ENCODE measurements at places on chromosomes 2 and 18.

- DNase-seq: no peak
Observed at GRCh38 chr2:218405746-218406208, 6.1 kb downstream of the CTDSP1 start.

- no peak for DNase-seq
Observed at GRCh38 chr2:6290217-6291015, 575.3 kb downstream of the CMPK2 start.

DNA sequence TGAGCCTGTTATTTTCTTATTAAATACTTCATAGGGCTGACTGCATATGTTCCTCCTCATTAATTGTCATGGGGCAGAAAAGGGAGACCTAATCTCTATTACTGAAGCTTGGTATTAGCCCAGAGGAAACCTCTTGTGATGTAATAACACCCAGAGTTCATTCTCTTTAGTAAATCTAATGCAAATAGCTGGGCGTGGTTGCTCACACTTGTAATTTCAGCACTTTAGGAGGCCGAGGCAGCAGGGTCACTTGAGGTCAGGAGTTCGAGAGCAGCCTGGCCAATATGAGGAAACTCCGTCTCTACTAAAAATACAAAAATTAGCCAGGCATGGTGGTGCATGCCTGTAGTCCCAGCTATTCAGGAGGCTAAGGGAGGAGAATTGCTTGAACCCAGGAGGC is 14.7 kb downstream of the DAW1 start:
- DNase-seq: peak; percentile 11

GRCh38 chr2:72145658-72146329 is 1.9 kb downstream of the CYP26B1 start:
- no peak for DNase-seq

DNA sequence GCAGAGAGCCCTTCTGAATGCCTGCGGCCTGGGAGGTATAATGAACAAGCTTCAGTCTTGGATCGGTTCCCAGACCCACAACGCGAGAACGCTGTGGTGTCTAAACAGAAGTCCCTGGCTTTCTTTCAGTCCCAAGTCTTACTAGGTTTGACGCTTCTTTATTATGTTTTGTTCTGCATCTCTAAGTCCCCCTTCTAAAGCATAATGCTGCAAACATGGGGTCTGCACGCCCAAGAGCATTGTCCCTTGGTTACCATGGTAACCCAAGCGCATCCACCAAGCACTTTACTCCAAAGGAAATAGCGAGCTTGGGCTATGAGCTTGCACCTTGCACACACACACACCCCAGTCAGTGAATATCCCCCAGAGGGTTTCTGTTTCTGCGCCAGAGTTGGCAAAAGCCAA is 193.7 kb downstream of the INO80D start:
- DNase-seq: no peak

DNA sequence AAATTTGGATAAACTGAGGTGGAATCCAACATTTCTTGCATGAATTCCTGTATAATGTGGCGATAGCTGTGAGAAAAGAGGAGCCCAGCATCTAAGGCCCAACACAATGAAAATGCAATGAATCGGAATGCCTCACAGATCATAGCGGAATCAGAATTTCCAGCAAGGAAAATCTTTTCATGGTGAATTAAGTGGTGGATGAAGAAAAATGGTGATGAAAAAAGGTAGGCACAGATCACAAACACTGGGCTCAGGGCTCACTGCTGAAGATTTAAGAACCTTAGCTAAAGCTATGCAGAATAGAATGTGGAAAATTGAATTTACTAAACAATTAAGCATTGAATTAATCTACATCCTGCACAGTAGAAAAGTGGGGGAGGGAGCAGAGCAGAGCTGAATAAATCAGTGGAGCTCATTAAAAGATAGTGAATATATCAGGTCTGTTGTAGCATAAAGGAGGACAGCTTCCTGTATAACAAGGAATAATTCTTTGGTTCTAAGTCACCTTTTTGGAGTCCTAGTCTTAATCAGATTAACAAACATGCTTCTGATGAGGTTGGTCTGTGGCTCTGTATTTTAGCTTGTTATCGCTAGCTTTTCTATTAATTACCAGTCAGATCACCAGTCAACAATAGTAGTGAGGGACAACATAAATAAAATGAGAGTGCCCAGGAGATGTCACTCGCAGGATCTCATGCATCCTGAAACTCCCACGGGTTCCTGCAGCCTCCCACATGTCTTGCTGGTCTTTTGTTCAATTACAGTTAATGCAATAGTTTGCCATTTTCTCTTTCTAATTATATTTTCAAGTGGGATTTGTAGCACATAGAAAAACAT is 27.0 kb downstream of the MEIS1 start:
- no peak for DNase-seq

DNA sequence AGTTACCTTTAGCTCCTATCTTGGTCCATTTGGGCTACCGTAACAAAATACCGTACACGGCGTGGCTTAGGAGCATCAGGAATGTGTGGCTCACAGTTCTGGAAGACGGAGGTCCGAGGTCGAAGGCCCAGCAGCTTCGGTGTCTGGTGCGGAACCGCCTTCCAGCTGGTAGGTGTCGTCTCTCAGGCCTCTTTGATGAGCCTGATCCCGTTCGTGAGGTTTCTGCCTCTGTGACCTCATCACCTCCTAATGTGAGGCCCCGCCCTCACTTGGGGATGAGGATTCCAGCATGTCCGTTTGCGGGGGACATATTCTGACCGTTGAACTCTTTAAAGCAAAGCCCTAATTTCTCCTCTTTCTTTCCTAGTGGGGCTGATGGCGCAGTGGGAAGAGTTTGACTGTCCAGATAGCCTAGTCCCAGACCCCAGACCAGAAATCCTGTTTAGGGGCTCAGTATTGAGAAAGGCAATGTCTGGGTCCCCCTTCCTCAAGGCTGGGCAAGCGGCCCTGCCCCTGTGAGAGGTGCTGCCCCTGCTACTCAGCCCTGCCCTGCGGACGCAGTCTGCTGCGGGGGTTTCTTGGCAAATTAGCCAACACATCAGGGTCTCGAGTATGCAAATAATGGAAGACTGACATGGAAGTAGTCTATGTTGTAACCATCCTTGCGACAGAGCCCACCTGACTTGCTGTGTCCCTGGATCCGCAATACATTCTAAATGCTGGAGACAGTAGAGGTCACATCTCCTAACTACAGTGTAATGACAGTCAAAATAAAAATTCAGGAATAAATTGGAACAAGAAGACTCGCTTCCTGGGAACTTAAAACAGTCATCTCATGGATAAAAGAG is 128.0 kb downstream of the ASB1 start:
- DNase-seq: peak; percentile 21

All from inflammatory macrophage (primary cell).